HT-29 (cell line): ENCODE measurements at places on chromosomes 13 and 19.
A peak's percentile ranks its signal among the peaks of the same experiment; 100 is the strongest.

DNA sequence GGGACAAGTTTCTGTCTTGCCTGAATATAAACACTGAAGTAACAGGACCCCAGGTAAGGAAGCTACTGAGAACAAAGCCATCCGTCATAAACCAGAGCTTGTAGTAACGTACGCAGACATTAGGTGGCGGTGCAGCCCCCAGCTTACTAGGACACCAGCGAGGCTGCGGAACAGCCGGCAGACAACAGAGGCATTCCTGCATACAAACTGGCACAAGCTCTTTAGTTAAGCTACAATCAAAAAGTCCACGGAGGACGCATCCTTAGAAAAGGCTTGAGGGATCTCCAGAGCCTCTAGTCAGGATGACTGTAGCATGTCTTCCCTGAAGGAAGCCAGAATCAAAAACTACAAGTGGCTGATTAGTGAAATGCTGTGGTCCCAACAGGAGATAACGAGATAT lies 26.2 kb downstream of the ZNF160 start:
- peak; percentile 15 for DNase-seq

- DNase-seq, result no peak
These were observed 9.0 kb downstream of the PTH2 start for GRCh38 chr19:49414256-49414655.

- peak; percentile 85 for DNase-seq
These were observed 124.2 kb downstream of the TBC1D4 start for GRCh38 chr13:75357576-75358289.

DNA sequence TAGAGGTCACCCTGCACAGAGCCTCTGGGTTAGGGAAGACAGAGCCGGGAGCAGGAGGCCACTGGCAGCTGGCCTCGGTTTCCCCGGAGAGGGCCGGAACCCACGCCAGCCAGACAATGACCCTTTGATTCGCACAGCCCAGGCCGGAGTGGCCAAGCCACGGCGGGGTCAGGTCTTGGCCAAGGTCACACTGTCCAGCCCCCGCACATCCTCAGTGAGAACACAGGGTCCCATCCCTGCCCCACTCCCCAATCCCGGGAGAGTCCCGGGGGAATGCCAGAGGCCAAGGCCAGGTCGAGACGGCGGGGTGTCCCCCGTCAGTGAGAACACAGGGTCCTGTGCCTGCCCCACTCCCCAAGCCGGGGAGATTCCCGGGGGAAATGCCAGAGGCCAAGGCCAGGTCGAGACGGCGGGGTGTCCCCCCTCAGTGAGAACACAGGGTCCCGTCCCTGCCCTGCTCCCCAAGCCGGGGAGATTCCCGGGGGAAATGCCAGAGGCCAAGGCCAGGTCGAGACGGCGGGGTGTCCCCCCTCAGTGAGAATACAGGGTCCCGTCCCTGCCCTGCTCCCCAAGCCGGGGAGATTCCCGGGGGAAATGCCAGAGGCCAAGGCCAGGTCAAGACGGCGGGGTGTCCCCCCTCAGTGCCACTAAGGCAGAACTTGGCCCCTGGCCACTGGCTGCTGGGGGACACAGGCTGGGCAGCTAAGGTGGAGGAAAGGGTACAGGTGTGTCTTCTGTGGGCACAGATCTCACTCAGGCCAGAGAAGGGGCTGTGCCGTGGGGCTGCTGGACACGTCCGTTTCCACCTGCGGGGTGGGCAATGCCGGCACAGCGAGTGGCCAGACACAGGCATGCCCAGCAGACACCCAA lies 1.7 kb upstream of the FSTL3 start:
- DNase-seq, result no peak

- no peak for DNase-seq
These were observed 17.8 kb upstream of the LGALS16 start for GRCh38 chr19:39637891-39638290.

GRCh38 chr13:33003458-33004019 lies 12.7 kb upstream of the KL start:
- no peak for DNase-seq

DNA sequence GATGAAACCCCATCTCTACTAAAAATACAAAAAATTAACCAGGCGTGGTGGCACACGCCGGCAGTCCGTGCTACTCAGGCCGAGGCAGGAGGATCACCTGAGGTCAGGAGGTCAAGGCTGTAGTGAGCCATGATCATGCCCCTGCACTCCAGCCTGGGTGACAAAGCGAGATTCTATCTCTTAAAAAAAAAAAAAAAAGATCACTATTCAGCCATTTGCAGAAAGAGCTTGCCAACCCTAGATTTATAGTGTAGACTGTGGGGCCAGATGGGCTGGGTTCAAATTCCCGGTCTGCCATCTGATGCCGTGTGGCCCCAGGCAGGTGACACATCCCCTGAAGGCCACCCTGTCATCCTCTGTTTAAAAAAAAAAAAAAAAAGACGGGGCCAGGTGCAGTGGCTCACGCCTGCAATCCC lies 28.9 kb downstream of the SMIM24 start:
- DNase-seq, result no peak

DNA sequence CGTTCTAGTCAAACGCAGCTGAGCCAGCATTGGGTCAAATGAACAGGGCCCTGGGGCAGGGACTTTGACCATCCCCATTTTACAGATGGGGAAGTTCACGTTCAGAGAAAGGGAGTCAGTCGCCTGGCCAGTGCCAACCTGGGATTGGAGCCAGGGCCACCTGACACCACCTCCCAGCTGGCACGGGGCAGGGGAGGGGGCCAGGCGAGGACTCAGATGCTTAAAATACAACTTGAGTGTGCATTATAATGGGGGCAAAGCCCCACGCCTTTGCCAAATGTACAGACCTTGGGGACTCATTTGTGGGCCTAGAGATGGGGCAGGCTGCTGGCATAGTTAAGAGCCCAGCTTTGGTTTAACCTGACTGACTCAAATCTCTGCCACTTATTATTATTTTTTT lies 14.6 kb downstream of the PRR12 start:
- DNase-seq, result no peak

GRCh38 chr13:35191883-35192282 lies 249.8 kb downstream of the NBEA start:
- no peak for DNase-seq

DNA sequence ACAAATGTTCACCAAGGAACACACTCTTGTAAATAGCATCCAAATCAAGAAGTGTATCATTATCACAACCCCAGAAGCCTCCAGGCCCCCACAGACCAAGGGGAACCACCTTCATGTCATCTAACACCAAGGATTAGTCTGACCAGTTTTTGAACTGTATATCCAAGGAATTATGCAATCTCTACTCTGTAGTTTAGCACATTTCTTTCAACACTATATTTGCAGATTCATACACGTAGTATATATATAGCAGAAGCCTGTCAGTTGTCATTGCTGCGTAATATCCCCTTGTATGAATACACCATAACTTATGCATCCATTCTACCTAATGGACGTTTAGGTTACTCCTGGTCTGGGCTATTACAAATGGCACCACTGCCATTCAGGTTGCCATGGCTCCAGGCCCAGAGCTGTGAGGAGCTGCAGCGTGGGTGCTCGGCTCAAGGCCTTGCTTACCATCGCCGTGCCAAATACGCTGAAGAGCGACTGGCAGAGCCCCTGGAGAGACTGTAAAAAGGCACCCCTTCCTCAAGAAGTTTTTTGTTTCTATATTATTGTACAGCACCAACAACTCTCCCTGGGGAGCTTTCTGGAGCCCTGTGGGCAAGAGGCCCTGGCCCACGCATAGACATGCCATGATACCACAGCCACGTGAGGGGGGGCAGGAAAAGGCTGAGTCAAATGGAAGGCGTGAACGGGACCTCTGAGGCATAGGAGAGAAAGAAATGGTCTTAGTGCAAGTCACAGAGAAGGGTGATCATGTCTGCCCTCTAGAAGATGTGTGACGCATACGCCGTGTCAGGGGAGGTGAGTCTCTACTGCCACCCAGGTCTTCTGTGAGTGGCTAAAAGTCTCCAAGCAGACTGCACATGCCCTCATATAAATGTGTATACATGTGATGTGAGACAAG lies 10.8 kb downstream of the LATS2 start:
- DNase-seq, result no peak

- no peak for DNase-seq
These were observed 10.0 kb upstream of the CEBPG start for GRCh38 chr19:33363476-33363875.

- DNase-seq, result peak; percentile 82
These were observed 46.3 kb downstream of the CCNE1 start for GRCh38 chr19:29858000-29858596.

DNA sequence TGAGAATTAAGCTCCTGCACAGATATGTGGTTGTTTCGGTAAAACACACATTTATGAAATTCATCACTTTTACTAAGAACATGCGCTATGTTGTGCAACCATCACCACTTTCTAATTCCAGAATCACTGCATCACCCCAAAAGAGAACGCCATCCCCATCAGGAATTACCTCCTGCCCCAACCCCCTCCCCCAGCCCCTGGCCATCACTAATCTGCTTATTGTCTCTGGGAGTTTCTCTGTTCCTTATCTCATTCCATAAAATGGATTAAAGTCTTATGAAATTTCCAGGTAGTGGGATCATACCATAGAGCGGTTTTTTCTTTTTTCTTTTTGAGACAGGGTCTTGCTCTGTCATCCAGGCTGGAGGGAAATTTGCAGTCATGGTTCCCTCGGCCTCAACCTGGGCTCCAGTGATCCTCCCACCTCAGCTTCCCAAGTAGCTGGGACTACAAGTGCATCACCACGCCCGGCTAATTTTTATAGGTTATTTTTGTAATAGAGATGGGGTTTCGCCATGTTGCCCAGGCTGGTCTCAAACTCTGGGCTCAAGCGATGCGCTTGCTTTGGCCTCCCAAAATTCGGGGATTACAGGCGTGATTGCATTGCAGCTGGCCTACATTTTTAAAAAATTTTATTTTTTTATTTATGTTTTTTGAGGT lies 3.5 kb downstream of the ZSCAN5B start:
- no peak for DNase-seq

DNA sequence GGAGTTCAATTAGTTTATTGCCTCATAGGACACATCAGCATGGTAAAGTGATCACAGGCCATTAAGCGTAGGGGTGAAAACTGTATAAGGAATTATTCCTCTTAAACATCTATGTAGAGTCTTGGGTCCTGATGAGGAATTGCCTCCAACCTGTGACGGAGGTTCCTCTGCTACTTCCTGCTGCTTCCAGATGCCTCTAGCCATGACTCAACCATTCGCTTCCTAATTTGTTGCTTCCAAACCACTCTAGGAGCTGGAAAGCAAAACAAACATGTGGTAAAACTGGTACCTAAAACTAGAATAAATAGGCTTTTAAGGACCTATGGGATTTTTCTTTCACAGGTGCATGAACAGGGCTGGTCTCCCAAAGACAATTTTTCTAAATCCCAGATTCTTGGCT lies 253.8 kb downstream of the KLF12 start:
- no peak for DNase-seq

DNA sequence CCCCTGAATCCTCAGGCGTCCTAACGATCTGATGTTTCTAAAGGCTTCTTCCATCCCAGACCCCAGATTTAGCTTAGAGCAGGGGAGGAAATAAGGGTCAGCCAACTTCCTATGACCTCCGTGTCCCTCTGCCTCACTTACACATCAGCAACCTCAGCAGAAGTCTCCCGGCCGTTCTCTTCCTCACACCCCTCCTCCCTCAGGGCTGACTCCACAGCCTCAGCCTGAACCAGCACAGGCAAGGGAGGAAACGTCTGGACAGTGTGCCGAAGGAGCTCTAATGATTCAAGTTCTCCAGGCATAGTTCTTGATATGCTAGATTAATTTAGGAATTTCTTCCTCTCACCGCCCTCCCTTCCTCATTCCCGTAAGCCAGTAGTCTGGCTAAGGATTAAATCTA lies 121.4 kb downstream of the NUFIP1 start:
- no peak for DNase-seq

- DNase-seq, result no peak
These were observed 1.8 kb downstream of the MAB21L1 start for GRCh38 chr13:35474496-35475211.

- DNase-seq, result no peak
These were observed 178.3 kb upstream of the RFC3 start for GRCh38 chr13:33639626-33640080.

DNA sequence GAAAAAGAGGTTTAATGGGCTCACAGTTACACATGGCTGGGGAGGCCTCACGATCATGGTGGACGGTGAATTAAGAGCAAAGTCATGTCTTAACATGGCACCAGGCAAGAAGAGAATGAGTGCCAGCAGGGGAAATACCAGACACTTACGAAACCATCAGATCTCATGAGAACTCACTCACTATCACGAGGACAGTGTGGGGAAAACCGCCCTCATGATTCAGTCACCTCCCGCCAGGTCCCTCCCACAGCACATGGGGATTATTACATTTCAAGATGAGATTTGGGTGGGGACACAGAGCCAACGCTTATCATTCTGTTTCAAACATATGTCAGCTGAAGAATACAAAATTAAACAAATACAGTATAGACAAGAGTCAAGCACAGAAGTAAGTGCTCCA lies 165.1 kb downstream of the PCCA start:
- no peak for DNase-seq

- no peak for DNase-seq
These were observed 5.3 kb downstream of the SBNO2 start for GRCh38 chr19:1168572-1169410.

DNA sequence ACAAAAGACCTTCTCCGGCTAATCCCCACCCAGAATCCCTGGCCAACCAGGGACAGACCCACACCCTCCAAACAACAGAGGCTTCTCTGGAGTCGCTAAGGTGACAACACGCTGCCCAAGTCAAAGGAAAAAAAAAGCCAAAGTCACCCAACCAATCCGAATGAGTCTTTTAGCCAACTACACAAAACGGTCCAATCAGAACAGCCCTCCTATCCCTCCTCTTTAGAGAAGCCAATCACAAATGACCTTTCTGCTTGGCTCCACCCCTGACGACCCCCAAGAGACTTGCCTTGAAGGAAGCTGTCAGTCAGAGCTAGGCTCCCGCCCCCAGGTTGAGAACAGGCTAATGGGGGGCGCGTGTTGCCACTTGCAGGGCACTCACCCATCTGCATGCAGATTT lies 6.6 kb upstream of the FBXW9 start:
- DNase-seq, result no peak

- peak; percentile 28 for DNase-seq
These were observed 763.1 kb upstream of the SLITRK1 start for GRCh38 chr13:84645196-84646012.

GRCh38 chr19:47702671-47703070 lies 10.6 kb upstream of the EHD2 start:
- no peak for DNase-seq

DNA sequence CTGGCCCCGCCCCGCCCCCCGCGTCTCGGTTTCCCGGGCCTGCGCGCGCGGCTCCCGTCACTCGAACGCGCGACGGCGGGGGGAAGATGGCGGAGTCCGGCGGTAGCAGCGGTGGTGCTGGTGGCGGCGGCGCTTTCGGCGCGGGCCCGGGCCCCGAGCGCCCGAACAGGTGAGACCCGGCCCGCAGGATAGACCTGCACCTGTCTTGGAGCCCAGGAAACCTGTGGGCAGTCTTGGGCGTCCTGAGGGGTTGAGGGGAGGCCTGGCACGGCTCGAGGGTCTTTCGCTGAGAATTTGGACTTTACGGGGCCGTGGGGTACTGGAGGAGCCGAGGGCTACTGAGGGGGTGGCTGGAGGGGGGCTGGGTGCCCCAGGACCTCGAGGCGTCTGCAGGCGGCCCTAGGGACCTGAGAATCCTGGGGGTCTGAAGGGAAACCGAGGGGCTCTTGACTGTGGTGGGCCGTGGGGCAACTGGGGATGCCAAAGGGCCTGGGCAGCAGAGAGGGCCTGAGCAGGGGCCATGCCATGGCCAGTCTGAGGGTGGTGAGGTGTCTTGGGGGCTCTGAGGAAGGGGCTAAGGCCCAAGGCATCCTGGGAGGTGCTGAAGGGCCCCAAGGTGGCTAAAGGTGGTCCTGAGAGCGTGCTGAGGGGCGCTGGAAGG lies at the start of gene KLHL26:
Gene KLHL26 (plus strand): TSS at position 60 of the 661 bp plus-strand sequence. CDS start 27 bp downstream, at position 87.
- no peak for DNase-seq

GRCh38 chr19:34357431-34357830 lies 7.6 kb upstream of the GPI start:
- DNase-seq, result no peak

- DNase-seq, result peak; percentile 96
These were observed 12.5 kb upstream of the ACTN4 start for GRCh38 chr19:38634757-38635482.
